ENCODE measurements at places on chromosomes 3 and 15.
A peak's percentile ranks its signal among the peaks of the same experiment; 100 is the strongest.

- DNase-seq = peak; percentile 16
Measured at GRCh38 chr15:85412956-85413854, 32.8 kb downstream of the AKAP13 start.

DNA sequence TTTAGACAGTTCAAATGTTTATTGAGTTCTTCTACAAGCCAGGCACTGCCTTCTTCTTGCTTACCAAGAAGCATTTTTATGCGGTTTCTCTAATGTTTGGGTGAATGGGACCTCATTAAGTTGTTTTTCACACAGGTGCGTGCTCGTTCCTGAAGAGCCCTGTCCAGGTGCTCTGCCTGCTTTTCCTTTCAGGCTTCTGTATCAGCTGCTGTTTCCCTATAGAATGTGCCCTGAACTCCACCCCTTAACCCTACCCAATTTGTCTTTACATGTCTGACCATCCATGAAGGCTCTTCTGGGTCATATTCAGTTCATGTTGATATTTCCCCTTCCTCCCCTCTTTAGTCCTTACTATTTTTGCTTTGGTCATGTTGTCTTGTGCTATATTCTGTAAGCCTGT lies 22.4 kb upstream of the GOLGA6L10 start:
- DNase-seq = no peak

GRCh38 chr15:80241508-80241907 lies 10.5 kb downstream of the CTXND1 start:
- DNase-seq = no peak

DNA sequence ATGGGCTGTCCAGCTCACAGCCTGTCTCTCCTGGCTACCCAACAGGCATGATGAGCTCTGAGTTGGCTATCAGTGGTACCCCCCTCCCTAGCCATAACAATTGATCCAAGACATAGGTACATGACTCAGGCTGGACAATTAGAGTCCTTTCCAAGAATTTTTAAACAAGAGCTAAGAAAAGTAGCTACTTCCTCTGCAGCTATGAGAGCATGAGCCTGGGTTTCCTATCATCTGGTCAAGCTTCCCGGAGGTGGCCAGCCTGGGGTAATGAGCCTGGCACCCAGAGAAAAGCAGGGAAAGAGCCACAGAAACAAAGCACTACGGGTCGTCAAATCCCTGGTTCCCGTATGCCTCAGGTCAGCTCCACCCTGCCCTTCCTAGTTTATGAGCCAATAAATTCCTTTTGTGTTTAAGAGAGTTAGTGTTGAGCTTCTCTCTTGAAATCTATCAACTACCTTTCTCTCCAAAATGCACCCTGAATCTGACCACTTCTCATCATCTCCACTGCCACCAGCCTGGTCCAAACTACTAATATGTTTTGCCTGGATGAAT lies 2.3 kb upstream of the SLC51B start:
- DNase-seq = no peak

DNA sequence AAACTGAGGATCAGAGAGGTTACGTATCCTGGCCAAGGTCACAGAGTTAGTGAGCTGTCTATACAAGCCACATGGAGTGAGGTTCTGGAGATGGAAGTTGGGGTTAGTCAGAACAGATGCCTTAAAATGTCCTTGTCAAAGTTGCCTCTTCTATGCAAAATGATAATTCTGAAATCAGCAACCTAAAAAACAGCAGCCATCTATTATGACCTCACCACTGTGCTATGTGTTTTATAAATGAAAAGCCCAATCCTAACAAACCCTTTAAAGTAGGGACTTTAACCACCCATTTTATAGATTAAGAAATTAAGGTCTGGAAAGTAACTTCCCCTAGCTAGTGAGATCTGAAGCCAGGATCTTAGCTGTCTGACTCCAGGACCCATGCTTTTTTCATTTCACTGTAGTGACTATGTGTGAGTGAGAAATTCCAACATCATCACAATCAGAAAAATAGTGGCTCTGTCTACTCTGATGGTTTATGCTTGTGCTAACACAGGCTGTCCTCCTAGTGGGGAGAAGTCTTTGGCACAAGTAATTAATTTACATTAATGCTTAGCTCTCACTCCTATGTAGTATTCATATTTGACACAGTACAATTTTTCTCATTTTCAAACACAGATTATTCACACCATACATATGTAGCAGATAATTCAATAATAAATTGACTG lies 143.6 kb downstream of the ANO10 start:
- no peak for DNase-seq

- no peak for DNase-seq
Measured at GRCh38 chr3:124903896-124904834, 17.0 kb upstream of the ITGB5 start.

DNA sequence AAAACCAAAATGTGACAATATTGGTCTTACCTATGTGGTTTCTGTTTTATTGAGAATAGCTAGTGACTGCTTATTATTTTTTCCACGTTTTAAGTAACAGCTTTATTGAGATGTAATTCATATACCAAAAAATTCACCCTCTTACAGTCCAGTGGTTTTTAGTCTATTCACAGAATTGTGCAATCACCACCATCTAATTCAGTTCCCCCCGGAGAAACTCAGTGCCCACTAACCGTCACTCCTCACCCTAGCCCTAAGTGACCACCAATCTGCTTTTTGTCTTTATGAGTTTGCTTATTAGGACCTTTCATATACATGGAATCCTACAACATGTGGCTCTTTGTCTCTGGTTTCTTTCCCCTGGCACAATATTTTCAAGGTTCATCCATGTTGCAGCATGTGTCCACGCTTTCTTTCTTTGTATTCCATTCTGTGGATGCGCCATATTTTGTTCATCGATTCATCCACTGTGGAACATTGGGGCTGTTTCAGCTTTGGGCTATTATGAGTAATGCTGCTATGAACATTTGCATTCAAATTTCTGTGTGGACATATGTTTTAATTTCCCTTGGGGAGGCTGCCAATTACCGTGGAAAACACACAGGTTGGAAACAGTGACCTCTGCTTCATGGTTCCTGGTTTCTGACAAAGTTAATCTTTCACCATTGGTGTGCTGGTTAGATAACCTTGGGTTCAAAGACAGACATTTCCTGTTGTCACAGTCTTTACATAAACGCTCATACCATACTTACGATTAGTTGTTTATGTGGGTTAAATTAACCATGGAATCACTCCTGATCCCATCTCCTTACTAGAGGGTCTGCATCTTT lies 3.2 kb upstream of the BCL2L10 start:
- DNase-seq = no peak

- no peak for DNase-seq
Measured at GRCh38 chr3:110430146-110430545, 641.5 kb upstream of the NECTIN3 start.

DNA sequence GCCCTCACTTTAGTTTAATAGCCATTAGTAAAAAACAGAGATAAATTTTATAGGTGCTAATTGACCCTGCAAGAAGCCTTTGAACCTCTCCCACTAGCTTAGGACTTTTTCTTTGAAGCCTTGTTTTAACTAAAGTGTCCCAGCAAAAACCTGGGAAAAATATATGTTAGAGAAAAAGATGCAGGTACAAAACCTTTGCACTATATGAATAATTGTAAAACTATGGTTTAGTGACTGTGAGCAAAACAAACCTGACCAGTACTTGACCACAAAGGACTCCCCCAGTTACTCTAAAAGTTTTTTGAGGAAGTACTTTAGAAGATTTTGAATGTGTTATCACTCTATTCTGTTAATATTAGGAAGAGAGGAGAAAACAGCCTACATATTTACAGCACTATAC lies 123.3 kb upstream of the TP63 start:
- no peak for DNase-seq

DNA sequence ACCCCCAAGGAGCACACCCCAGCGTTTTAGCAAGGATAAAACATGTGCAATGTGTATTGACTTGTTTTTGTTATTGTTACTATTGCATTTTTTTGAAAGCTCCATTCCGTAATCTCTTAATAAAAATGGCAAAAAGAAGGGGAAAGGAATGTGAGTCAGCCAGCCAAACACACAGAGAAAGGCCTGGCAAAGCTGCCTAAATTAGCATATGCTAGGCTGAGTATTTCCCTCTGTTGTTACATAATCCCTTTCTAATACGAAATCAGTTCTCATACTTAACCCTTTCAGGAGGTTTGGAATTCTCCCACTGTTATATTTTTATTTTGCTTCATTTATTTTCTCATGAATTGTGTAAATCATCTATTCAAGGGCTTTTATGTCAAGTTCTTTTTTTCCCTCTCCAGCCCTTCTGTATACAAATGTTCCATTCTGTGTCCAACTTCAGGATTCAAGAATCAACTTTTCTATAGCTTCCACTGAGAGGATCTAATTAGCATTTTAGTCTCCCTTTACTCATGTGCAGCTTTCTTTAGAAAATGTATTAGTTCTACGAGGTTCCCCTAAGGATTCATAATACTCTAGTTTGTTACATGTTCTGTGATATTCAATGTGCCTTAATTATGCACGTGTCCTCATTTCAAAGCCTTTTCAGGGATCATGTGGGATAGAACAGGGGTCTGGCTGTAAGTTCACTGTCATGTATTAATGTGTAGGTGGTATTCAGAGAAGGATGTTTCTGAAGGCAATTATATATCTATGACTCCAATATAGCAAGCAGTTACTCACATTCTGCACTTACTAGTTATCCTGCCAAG lies 9.2 kb downstream of the CADM2 start:
- DNase-seq = no peak

DNA sequence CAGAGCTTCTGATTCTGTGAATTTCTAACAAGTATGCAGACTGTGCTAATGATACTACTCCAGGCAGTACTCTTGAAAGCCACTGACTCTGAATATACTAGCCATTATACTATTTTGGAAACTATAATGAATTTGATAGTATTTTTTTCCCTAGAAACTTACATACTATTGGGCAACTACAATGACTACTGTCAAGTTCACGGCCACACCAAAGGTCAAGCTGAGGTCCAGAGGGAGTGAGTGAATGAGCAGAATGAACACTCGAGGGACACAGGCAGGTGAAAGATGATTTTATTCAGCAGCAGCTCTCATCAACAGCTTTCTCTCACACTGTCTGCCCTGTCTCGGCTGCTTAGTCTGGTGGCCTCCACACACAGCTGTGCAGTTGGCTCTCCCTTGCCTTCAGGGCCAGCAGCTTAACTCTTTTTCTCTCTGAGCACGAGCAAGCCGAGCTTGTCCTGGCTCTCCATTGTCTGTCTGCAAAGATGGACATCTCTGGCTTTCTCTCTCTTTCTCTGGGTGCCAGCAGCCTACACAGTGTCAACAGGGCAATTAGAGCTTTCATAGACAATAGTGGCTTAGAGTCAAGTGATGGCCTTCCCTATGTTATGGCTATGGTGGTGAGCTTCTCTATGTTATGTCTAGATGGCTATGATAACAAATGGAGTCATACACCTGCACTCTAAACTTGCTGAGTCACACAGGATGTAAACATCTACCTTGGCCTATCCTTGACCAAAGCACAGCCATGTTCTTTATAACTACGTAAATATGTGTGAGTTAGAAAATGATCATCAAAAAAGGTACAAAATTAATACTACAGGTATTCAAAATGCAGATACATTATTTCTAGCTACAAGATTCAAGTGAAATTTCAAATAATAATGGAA lies 362.4 kb downstream of the CGGBP1 start:
- no peak for DNase-seq

All from nephron progenitor cell (in vitro differentiated cells).